Cardiac fibroblast (primary cell): ENCODE measurements at places on chromosomes 4 and X.

DNA sequence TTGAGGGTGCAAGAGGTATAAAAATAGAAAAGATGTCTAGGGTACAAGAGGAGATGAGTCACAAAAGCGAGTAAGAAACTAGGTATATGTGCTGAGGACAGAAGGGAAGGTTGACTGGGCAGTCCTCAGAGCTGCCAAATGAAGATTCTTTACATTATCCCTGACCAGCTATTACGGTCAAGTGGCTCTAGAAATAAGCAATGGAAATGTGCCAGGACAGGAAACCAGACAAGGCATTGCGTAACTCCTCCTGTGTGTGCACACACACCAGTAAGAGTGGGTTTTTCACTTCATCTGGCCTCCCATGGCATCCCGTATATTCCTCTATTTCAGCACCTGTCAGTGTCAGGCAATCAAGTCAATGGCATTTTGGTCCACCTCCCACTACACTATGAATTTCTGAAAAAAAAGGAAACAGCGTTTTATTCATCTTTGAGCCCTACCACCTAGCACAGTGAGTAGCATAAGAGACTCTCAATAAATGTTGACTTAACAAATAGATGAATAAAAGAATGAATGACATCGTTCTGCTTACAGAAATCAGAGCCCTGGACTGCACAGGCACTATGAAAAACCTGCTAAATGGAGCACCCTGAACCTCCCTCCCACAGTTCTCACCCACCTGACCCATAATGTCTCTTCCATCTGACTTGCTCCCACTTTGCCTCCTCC lies 62.6 kb upstream of the KLF3 start:
- peak; percentile 72 for DNase-seq

DNA sequence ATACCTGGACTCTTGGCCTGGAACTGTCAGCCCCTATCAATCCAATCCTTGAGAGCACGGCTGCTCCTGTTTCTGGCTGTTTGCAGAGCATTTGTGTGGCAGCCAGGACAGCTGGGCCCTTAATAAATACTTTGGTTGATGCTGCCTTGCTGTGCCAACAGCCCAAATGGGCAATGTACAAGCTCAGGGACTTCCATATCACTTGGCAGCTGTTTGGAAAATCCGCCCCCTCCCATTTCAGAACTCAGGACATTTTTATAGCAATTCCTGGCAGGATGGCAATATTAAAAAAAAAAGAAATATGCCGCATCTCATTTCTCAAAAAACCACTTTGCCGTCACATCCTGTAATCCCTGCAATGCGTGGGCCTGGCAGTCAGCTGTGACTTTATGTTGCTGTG lies 218.9 kb downstream of the HS3ST1 start:
- no peak for DNase-seq

- no peak for DNase-seq
These were observed 568.6 kb downstream of the RPA4 start for GRCh38 chrX:97452283-97452682.

DNA sequence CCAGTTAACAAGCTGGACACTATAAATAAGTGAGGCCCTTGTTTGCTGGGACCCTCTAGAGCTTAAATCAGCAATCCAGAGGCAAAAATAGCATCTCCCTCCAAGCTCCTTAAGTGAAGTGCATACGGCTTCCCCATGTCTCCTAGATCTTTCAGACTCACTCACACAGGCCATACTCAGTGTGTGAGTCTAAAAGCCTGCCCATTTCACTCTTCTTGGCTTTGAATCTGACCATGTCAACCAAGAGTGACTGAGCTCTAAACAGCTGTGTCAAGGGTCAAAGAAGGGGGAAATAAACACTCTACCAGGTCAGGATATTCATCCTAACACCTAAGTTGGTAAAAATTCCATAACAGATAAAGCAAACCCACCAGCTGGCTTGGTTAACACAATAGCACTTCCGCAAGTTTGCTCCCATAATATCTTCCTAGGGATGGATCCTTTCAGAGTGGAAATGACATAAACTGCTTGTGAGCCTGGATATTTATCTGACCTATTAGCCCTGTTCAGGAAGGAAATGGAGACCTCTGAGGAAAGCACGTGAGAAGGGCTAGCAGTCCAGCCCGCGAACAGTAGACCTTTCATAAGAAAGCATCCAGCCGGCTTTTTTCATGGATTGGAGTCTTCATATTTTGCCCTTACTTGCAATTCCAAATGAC lies 65.6 kb downstream of the MID1 start:
- no peak for DNase-seq
